ENCODE measurements at places on chromosomes 13 and 19.

DNA sequence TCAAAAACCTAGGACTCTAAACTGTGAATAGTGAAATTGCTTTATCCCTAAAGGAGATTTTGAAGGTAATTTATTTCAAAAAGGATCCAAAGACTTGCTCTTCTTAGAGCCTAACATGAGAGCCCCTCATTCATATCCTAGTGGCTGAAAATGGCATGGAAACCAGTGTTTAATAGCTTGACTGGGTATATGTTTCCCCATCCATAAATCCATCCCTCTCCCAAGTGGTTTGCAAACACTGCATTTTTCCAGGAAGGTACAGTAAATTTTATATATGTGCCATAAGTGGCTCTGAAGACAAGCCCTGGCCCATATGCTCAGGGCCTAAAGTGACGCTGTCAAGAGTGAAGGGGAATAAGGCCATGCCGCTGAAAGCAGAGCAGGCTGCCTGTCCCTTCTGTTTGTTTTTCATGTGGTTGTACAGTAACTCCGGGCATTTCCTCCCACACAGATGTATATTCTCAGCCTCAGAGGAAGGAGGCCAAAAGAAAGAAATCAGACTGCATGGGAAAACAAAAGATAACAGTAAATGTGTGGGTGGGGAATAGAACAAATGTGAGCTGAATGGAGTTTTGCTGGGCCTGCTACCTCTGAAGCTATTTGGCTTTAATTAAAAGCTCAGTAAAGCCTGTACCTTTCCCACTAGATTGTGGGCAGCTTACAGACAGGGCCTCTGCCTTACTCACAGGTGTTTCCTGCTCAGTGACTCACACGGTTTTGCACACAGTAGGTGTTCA is 181.9 kb downstream of the PCDH9 start:
- no peak for DNase-seq

GRCh38 chr13:76894401-76895110 is 8.4 kb upstream of the KCTD12 start:
- no peak for DNase-seq

- no peak for DNase-seq
Observed at GRCh38 chr19:18416778-18417249, 2.4 kb upstream of the SSBP4 start.

DNA sequence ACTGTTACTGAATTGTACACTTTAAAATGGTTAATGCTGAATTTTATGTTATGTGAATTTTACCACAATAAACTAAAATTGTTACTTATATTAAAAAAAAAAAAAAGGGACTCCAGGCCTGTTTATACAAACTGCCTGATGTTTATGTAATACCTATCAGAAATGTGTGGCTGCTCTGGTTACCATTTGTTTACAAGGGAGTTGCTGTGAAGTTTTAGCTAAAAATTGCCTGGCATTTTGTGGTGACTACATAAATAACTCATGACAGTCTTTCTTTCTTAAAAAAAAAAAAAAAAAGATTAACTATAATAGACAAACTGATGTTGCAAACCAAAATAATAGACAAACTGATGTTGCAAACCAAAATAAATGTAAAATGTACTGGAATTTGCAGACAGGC is 71.8 kb downstream of the CDADC1 start:
- DNase-seq: no peak

DNA sequence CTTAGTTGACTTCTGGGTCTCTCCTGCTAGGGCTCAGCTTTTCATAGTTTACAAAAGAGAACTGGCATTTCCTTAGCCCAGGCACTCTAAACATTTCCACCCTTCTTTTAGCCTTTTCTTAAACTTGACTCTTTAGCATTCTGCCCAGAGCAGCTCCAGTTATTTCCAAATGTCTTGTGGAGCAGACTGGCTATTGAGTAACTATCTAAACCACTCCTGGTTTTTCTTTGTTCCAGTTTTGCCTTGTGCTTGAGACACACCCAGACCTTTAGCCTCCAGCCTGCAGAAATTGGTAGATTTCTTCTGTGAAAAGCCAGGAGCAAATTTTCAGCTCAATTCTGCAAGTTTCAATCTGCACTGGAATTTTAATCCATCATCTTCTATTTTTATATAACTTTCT is 1813.1 kb downstream of the OLFM4 start:
- DNase-seq: no peak

- DNase-seq: no peak
Observed at GRCh38 chr13:50927701-50928100, 18.1 kb downstream of the RNASEH2B start.

- no peak for DNase-seq
Observed at GRCh38 chr19:18000915-18001776, 6.8 kb upstream of the ARRDC2 start.

DNA sequence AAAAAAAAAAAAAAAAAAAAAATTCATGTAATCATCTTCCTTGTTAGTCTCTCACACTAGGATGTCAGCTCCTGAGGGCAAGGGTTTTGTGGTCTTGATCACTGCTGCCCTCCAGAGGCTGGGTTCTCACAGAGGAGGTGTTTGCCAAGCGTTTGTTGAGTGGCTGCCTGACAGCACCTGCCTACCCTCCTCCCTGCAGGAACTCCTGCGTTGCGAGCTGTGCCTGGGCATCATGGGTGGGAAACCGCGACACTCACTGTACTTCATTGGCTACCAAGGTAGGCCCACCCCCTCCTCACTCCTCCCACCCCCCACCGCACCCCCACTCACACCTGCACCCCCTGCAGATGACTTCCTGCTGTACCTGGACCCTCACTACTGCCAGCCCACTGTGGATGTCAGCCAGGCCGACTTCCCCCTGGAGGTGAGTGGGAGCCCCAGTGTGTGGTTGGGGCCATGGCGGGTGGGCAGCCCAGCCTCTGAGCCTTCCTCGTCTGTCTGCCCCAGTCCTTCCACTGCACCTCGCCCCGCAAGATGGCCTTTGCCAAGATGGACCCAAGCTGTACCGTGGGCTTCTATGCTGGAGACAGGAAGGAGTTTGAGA is 8.1 kb downstream of the ATG4D start:
- no peak for DNase-seq

DNA sequence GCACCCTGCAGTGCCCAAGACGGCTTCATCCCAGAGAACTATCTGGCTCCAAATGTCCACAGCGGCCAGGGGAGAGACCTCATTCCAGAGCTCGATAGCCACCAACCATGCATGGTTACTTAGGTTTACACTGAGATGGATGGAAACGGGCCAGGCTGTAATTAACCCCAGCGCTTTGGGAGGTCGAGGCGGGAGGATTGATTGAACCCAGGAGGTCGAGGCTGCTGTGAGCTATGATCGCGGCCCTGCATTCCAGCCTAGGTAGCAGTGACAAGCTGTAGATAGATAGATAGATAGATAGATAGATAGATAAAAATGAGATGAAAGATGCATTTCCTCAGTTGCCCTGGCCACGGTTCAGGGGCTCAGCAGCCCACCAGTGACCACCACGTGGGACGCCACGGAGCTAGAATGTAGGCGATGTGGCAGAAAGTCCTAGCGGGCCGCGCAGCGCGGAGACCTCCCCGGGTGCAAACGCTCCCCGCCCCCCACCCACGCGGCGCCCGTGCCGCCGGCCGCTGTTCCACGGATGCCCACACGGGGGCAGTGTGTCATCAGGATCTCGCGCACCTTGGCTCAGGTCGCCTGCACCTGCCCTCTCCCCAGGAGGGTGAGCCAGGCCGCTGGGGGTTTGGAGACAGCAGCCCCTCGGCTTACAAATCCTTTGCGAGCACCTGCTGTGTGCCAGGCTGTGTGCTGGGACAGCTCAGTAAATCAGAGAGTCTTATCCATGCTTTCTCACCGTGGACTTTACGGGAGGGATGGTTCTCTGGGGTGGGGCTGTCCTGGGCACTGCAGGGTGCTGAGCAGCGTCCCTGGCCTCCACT is 13.5 kb upstream of the TLE5 start:
- DNase-seq: no peak
